ENCODE measurements at places on chromosomes 4 and X. TPM values are rescaled to one million over a fixed set of nuclear protein-coding genes. Genes with fewer than 3 reads are reported as not detected.
A peak's percentile ranks its signal among the peaks of the same experiment; 100 is the strongest.

DNA sequence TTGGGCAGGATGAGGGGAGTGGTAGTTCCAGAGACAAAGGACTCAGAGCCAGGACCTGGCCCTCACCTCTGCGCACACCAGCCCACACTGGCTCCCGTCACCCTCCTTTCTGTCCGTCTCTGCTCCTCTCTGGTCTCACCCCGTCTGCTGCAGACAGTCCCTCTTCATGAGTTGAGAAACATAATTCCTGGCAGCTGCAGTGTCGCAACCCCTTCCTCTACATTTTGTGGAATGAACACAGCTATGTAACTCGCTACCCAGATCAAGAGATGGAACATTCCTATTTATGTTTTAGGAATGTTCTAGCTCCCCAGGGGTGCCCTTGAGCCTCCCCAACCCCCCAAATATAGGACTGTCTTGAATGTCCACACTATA lies 59.3 kb downstream of the SHROOM2 start:
- no peaks in the 10 kb centered on the region for H3K36me3 ChIP-seq
- peak; percentile 59 for DNase-seq
- H3K27me3 ChIP-seq: no peaks in the 10 kb centered on the region
- no peaks in the 10 kb centered on the region for H3K4me1 ChIP-seq

- no peaks in the 10 kb centered on the region for H3K36me3 ChIP-seq
- no peak for DNase-seq
- H3K4me3 ChIP-seq: peak overlapping the region; percentile 93
- H3K27me3 ChIP-seq: no peaks in the 10 kb centered on the region
- H3K4me1 ChIP-seq: peaks cover 9% of the 10 kb centered on the region
These were observed 890 bp downstream of the BOD1L1 start for GRCh38 chr4:13626492-13627177.

DNA sequence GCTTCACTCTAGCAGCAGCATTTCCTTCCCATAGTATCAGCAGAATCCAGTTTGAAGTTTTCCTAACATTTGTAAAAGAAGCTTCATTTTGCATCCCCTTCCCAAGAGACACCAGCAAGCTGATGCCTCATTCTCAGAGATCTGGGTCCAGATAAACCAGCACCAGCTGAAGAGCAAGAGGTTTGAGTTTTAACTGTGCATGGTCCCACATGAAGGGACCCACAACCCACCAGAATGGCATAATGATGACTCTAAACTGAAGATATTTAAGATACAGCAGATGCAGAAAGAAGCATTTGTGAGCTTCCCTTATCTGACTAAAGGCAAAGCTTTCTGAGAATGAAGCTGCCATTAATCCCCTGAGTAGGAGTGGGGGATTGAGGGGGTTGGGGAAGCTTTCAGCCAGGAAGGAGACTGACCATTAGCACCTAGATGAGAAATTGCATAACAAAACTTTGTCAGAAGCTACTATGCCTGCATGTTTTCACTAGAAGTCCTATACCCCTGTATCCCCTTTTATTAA lies 18.6 kb downstream of the NUDT6 start:
- H3K4me1 ChIP-seq: no peaks in the 10 kb centered on the region
- H3K27ac ChIP-seq: no peak overlapping the region
- no peak overlapping the region for H3K4me3 ChIP-seq

GRCh38 chr4:88045021-88045420 lies 37.6 kb downstream of the PKD2 start:
- H3K36me3 ChIP-seq: peaks cover 25% of the 10 kb centered on the region
- H3K4me3 ChIP-seq: no peak overlapping the region
- H3K27ac ChIP-seq: no peak overlapping the region
- no peaks in the 10 kb centered on the region for H3K4me1 ChIP-seq
- H3K27me3 ChIP-seq: no peaks in the 10 kb centered on the region
- DNase-seq: no peak

GRCh38 chr4:181952478-181952877 lies 290.7 kb upstream of the TENM3 start:
- no peak overlapping the region for H3K4me3 ChIP-seq
- peak; percentile 71 for DNase-seq
- H3K36me3 ChIP-seq: no peaks in the 10 kb centered on the region
- H3K4me1 ChIP-seq: no peaks in the 10 kb centered on the region

- no peak for DNase-seq
- H3K27me3 ChIP-seq: no peaks in the 10 kb centered on the region
- no peaks in the 10 kb centered on the region for H3K36me3 ChIP-seq
- no peak overlapping the region for H3K27ac ChIP-seq
These were observed 37.9 kb downstream of the COMMD8 start for GRCh38 chr4:47425628-47426027.

DNA sequence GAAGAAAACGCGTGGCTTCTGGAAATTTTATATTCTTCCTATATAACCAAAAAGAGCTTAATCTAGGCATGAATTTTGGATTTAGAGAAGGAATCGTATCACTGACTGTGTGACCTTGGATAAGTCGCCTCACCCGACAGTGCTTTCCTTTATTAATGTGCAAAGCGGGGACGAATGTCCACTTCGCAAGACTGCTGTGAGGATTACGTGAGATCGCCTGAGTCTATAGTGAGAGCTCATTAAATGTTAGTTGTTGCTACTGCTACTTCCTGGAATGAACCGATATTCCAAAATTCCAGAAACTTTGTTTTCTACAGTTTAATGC lies 448 bp upstream of the TBC1D8B start:
- H3K27me3 ChIP-seq: peaks cover 28% of the 10 kb centered on the region
- DNase-seq: no peak
- H3K4me3 ChIP-seq: no peak overlapping the region
- no peaks in the 10 kb centered on the region for H3K36me3 ChIP-seq
- no peaks in the 10 kb centered on the region for H3K4me1 ChIP-seq
- H3K27ac ChIP-seq: no peak overlapping the region

GRCh38 chr4:11152684-11153083 lies 276.0 kb downstream of the HS3ST1 start:
- H3K36me3 ChIP-seq: no peaks in the 10 kb centered on the region
- DNase-seq: no peak
- no peak overlapping the region for H3K27ac ChIP-seq
- no peaks in the 10 kb centered on the region for H3K27me3 ChIP-seq

DNA sequence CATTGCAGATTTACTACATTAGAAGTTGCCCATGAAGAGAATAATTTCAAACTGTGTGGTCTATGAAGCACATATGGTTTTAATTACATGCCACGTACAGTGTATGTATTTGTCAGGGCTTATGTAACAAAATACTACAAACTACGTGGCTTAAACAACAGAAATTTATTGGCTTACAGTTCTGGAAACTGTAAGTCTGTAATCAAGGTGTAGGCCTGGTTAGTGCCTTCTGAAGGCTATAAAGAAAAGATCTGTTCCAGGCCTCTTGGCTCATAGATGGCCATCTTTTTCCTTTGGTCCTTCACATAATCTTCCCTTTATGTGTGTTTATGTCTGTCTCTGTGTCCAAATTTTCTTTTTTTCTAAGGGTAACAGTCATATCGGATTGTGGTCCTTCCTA lies 1160.2 kb downstream of the FAM133A start:
- no peaks in the 10 kb centered on the region for H3K4me1 ChIP-seq
- no peak overlapping the region for H3K4me3 ChIP-seq
- H3K27me3 ChIP-seq: no peaks in the 10 kb centered on the region
- no peaks in the 10 kb centered on the region for H3K36me3 ChIP-seq
- no peak overlapping the region for H3K27ac ChIP-seq

GRCh38 chr4:167578906-167579305 lies 344.6 kb upstream of the SPOCK3 start:
- H3K27me3 ChIP-seq: no peaks in the 10 kb centered on the region
- DNase-seq: no peak
- no peak overlapping the region for H3K27ac ChIP-seq
- H3K36me3 ChIP-seq: no peaks in the 10 kb centered on the region
- H3K4me1 ChIP-seq: no peaks in the 10 kb centered on the region

Gene CCDC120
- 11.3 TPM for total RNA-seq

Gene LRIT3
- total RNA-seq: 0.28 TPM

Gene MGAT4D
- not detected for total RNA-seq

Gene TACR3
- 0.06 TPM for total RNA-seq

Gene SPOCK3
- total RNA-seq: 1.4 TPM
